ENCODE measurements at places on chromosomes 1 and 21. TPM values are rescaled to one million over a fixed set of nuclear protein-coding genes. Genes with fewer than 3 reads are reported as not detected.

DNA sequence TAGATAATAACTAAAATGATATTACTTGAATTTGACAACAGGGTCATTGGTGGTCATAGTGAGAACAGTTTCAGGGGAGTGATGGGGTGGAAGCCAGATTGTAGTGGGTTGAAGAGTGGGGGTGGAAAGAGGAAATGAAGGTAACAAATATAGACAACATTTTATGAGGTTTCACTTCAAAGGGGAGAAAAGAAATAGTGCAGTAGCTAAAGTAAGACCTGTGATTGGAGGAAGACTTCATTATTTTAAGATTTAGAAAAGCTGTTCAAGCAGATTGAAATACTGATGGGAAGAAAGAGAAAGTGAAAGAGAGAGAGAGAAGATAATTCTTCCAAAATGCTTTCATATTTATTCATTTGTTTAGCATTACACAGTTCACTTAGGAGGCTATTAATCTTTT, 52.0 kb upstream of the KCNA3 start:
- DNase-seq = no peak

GRCh38 chr1:234148816-234149215, 224.4 kb upstream of the COA6 start:
- DNase-seq = no peak

DNA sequence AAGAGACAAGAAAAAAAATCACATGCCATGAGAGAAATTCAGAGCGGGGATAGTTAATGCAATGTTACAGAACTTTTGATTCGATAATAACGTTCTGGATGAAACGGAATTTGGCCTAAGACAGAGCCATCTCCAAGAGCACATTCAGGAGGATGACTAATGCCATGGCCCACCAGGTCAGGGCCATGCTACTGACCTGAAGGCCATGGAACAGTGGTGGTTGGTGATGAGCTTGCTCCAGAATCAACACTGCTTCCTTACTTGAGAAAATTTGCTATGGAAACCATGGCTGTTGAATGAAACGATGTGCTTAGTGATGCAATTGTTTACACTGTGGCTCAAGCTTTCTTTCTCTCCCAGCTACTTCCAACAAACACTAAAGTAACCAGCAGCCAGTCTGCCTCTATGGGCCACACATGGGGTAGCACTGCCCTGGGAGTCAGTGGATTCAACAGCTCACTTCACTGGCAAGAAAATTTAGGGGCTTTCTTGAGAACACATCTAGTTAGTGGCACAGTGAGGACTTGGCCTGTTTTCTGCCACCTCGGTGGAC, 299.1 kb downstream of the PCP4 start:
- no peak for DNase-seq

DNA sequence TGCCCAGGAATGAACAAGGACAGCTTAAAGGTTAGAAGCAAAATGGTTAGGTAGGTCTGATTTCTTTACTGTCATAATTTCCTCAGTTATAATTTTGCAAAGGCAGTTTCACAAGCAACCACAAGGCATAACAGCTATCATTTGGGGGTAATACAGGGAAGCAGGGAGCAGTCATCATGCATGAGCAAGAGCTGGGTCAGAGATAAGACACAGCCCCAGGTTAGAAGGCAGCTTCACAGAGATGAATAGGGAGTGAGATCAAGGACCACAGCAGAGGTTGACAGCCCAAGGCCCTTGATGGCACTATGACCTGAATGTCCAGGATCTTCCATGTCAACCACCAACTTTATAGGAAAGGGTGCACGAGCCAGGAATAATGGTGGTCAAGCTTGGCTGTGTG, 9.0 kb upstream of the CSRP1 start:
- DNase-seq = no peak

Gene IVL
- not detected for total RNA-seq

Gene LRRC8D
- 46.1 TPM for total RNA-seq

Gene CRNN
- 0.43 TPM for total RNA-seq

Gene PTPN22
- 0.39 TPM for total RNA-seq

DNA sequence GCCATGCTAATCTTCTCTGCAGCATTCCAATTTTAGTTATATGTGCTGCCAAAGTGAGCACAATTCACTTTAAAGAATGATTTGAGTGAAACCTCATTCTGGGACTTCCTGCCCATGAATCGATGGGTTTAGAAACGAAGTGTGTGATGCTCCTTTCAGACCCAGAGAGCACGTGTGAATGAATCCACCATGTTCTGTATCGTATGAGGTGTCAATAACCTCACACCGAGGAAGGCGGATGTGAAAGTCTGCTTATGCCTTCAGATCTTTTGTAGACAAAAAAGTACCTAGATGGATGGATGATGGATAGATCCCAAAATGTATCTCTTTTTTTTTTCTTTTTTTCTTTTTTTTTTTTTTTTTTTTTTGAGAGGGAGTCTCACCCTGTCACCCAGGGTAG, 13.8 kb downstream of the UBASH3A start:
- DNase-seq = no peak

DNA sequence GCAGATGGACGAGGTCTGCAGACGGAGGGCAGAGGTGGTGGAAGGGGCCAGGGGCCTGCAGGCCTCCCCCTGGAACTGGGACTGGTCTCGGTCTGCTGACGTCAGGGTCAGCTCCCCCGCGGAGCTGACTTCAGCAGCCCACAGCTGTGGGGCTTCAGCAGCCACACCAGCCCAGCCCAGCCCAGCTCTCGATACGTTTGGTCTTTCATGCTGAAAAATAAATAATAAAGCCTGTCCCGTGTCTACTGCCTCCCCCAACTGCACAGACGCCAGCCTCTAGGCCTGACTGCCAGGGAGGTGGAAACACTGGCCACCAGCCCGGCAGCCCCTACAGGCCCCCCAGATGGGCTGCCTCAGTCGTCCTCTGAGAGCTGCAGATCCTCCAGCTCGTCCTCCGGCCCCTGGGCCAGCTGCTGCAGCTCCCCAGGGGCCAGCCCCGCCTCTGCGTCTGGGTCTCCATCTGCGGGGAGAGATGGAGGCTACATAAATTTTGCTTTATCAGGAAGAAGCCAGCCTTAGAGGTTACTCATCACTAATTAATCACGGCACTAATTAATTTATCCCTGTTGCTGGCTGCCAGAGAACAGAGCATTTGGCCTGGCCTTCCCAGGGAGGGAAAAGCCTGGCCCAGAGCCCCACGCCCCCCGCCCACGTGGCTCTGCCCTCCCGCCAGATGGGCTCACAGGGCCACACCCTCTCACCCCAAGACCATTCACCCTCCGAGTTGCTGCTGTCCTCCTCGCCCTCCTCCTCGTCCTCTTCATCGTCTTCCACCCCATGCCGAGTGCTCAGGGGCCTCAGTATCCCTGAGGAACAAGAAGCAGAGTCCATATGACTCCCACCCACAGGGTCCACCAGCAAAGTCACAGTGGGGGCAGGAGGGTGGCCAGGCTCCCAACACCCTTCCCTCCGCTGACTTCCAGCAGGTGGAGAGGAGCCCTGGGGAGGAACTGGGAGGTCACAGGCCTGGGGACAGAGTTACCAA, 14.4 kb downstream of the NOC2L start:
- DNase-seq = peak; percentile 49

Gene SLC44A5
- 4.9 TPM for total RNA-seq

DNA sequence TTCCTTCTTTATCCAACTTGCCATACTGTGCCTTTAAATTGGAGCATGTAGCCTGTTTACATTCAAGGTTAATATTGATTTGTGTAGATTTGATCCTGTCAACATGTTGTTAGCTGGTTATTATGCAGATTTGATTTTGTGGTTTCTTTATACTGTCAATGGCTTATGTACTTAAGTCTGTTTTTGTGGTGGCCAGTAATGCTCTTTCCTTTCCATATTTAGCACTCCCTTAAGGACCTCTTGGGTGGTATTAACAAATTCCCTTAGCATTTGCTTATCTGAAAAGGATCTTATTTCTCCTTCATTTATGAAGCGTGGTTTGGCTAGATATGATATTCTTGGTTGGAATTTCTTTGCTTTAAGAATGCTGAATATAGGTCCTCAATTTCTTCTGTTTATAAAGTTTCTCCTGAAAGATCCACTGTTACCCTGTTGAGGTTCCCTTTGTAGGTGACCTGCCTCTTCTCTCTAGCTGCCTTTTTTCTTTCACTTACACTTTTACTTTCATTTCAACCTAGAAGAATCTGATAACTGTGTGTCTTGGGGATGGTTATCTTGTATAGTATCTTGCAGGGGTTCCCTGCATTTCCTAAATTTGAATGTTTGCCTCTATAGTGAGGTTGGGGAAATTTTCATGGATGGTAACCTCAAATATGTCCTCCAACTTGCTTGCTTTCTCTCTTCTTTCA, 86.9 kb upstream of the NEGR1 start:
- DNase-seq = no peak

DNA sequence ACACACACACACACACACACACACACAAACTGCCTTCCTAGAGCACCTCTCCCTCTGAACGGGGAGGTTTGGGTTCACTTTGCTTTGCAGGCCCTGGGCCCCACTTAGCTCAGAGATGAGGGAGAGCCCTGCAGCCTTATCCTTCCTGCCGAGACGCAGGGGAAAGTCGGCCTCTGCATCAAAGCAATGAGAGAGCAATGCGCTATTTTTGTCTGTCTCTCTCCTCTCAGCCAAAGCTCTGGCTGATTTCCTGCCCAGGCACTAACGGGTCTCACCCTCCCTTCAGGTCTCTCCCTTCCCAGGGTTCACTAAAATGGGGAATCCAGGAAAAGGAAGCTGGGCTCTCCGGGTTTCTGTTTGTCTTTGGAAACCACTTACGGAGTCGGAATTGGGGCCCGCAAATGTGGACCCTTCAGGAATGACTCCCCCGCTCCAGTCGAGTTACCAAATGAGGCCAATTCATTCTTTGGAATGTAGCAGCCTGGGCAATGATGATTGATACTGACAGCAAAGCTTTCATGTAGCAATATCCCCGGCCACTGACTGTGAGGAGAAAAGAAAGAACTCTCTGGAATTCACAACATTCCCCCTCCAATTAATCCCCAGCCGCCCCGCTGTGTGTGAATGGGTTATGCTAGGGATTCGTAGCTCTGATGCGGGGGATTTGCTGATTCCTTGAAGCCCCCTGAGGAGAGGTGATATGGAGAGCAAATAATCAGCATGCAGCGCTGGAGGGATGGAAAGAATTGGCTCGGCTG, 61.5 kb upstream of the WLS start:
- DNase-seq = peak; percentile 43

Gene DYNLT4
- 3.2 TPM for total RNA-seq

DNA sequence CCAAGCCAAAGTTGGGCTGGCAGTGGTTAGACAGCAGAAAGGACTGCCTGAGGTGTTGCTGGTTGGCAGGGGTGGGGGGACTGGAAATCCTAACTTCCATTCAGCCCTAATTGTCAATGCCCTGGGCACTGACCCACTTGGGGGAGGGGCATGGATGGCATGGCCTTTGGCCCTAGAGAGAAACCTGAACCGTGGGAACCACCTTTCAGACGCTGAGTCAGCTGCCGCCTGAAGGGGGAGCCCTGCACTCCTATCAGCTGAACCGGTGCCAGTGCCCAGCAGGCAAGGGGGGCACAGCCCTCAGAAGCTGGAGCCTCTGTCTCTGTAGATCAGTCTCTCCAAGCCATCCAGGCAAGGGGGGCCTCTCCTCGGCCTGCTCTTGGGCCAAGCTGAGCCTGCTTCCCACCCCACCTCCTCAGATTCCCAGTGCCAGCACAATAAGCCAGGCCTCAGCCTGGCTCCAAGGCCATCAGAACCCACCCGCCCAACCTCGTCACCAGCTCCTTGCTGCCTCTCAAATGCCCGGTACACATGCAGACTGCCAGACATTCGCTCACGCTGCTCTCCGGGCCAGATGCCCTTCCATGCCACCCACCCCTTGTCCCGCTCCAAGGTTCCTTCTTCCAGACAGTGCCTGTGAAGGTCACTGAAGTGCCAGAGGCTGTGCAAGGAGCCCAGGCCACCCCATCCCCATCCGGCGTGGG, 11.6 kb downstream of the TINAGL1 start:
- DNase-seq = peak; percentile 75

DNA sequence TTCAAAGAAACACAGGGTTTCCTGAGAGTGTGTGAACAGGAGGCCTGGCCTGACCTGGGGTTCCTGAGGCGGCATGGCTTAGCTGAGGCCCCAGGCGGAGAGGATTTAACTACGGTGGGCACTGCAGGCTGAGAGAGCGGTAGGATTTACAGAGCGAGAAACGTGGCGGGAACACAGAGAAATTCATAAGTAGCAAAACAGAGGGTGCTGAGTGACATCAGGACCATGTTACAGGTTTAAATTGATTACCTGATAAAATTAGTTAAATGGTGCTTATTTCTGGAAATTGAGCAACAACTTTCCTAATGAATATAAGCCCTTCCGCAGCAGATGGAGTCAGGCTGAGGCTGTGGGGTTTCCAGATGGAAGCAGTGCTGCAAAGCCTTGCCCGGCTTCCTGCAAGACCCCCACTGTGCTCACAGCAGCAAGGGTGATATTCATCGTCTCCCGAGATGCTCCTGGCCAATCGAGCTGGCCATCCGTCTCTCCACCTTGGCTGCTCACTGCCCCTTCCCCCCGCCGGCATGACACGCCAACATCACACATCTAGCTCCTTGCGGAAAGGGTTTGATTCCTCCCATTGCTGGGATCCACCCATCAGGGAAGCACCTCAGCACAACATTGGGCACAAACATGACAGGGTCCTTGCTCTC, 69.4 kb upstream of the MORC3 start:
- DNase-seq = no peak

GRCh38 chr1:26542771-26543451, 13.3 kb downstream of the RPS6KA1 start:
- DNase-seq = no peak

Gene CD101
- total RNA-seq = 0.79 TPM

DNA sequence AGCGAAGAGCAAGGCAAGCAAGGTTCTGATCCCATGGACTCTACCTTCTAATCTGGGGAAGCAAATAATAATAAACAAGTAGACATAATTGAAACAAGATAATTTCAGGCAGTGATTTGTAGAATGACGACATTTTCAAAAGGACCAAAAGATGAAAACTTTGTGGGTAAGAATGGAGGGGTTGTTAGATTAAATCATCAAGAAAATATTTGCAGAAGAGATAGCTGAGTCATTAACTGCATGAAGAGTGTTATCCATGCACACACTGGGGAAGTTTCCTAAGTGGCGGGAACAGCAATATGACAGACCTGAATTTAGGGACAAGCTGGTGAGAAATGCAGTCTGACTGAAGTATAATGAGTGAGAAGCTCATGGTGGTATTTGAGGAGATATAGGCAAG, 583.1 kb upstream of the RGS18 start:
- no peak for DNase-seq

DNA sequence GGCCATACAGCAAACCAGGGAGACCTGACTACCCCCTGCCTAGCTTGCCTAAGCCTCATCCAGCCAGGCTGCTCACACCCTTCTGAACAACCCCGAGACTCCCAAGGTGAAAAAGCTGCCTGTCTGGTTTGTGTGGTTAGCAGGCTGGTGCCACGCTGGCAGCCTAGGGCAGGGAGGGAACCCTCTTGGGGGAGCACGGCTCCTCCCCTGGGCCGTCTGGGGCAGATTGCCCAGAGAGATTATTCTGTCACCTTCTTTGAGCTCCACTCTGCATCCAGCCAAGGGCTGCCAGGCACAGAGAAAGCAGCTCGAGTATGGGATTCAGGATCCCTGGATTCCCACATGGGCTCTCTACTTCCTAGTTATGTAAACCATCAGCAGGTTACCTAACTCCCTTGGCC, 27.5 kb upstream of the TCEA3 start:
- no peak for DNase-seq

Gene FMO3
- total RNA-seq = 0.50 TPM

All from testis (tissue), 5 donors.